T-cell (primary cell): ENCODE measurements at places on chromosomes 6 and 20.

- DNase-seq = no peak
Measured at GRCh38 chr20:59192533-59192896, 28.9 kb downstream of the ZNF831 start.

DNA sequence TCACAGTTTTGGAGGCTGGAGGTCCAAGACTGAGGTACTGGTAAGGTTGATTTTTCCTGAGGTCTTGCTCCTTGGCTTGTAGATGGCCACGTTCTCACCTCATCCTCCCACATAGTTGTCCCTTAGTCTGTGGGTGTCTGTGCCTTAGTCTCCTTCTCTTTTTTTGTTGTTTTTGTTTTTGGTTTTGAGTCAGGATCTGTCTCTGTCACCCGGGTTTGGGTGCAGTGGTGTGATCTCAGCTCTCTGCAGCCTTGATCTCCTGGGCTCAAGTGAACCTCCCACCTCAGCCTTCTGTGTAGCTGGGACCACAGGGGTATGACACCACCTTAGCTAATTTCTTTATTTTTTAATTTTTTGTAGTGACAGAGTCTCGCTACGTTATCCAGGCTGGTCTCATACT lies 245.2 kb downstream of the PHACTR1 start:
- no peak for DNase-seq

- no peak for DNase-seq
Measured at GRCh38 chr20:6566821-6567220, 200.7 kb upstream of the BMP2 start.

DNA sequence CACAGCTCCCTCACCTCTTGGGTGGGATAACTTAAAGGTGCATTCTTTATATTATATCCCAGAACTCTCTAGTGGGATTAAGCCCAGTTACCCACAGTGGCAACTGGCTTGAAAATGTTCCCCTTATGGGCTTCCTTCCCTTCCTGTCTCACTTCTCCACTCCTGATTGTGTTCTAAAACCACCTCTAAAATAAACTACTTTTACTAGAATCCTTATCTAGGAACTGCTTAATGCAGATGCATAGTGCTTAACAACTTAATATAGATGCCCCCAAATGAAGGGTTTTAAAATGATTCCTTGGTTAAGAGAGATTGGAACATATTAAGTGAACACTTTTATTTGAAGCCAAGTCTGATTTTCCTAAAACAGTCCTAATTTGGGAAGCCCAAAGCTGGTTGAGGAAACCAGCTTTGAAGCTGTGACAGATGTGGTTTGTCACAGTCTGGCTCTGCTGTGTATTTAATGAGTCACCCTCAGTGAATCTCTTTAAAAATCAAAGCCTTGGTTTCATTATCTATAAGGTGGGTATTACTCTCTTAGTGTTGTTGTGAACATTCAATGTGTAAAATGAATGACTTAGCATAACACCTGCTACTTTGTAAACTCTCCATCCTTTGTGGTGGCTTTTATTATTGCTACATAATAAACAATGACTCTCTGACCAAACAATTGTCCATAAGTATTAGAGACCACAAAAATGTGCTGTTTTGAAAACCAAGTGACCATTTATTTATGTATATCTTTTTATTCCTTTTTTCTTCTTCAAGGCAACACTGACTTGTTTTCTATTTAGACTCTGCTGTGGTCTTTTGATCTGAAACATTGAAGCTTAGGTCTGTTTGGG lies 24.4 kb downstream of the PLCB1 start:
- no peak for DNase-seq

DNA sequence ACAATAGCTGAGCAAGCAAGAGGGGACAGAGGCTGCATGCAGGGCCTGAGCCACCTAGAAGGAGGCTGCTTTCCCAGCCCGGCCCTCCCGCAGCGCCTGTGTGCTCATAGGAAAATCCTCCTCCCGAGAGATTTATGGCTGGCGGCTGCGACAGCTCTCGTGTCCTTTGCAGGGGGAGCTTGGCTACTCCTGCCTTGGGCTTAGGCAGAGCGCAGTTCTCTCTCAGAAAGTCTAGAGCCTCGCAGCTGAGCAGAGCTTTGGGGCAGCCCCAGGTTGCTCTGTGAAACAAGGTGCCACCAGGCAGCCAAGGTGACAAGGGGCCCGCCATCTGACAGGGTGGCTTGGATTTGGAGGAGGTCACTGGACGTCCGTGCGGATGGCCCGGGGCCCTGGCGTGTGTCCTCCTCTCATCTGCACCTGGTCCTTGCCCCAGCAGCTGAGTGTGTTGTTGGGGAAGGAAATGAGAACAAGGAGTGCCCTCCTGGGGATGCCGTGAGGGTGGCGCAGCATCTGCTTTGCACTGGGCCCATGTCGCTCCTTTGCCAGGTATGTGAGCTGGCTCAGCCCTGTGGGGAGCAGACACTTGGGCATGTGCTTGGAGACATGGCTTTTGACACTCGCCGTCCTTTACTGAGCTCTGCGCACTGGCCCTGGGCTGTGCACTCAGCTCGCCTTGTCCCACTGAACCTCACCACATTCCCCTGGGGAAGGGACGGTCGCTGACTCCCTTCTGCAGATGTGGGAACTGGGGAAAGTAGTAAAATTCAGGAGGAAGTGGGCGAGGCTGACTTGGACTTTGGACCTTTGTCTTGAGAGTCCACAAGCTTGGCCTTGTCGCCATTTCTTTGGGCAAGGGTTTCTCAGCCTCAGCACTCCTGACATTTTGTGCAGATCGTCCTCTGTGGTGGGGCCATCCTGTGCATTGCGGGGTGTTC lies 41.9 kb downstream of the EDN3 start:
- DNase-seq = no peak

GRCh38 chr6:18214003-18214402 lies 50.3 kb downstream of the DEK start:
- no peak for DNase-seq
